GM12865 (cell line): ENCODE measurements at places on chromosomes 16 and 17.

DNA sequence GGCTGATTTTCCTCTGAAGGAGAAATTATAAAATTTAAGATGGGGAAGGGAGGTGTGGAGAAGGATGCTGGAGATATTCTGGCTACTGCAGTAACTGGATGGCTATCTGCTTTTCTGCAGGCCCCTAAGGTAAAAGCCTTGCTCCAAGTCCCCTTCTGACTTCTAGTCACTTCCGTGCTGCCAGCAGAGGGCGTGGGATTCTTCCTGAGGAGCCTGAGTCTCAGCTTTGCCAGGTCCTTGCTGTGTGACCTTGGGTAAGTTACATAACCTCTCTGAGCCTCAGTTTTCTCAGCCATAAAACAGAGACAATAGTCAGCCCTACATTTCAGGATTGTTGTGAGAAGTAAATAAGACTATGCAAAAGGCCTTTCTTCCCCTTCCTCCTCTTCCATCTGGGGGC is 24.3 kb upstream of the TMEM220 start:
- DNase-seq: peak; percentile 55

- peak; percentile 76 for DNase-seq
These were observed 11.3 kb upstream of the TSPOAP1 start for GRCh38 chr17:58339755-58340404.

GRCh38 chr16:89827383-89828198 is 684 bp upstream of the SPIRE2 start:
- no peak for DNase-seq

DNA sequence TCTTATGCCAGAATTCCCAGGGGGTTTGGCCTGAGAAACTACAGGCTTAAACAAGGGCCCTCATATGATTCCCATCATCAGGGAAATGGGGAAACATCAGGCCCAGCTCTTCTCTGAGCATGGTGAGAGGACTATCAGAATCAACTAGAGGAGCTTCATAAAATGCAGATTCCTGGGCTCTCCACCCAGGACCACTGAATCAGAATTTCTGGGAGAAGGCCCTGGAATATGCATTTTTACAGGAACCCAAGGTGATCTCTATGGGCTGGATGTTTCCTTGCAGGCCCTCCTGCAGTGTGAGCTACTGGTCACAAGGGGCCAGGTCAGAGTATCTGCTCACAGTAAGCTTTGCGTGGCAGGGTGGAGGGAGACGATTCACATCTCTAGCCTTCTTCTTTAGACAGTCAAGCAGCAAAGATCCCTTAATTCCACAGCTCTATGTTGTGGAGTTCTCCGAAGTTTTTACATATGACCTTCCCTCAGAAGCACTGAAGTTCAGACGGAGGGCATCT is 38.8 kb upstream of the HOXB13 start:
- DNase-seq: no peak

GRCh38 chr17:6290488-6291196 is 144.3 kb downstream of the AIPL1 start:
- no peak for DNase-seq
